Fibroblast of mammary gland (primary cell): ENCODE measurements at places on chromosomes 3 and 15.

DNA sequence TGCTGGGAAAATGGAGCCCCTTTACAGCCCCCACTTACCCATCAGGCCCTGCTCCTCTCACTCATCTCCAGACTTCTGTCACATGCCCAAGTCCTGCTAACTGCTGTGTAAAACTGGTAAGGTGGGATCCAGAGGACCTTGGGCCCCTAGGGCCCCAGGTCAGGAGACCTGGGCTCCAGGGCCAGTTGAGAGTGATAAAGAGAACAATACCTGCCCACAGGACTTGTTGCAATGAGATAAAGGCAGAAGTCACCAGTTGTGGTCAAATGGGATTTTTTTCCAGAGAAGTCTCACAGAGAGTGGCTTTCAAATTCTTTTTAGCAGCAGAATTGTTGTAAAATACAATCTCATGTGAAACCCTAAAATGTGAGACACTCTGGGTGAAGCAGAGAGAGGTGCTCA, 753 bp downstream of the FURIN start:
- DNase-seq, result no peak

DNA sequence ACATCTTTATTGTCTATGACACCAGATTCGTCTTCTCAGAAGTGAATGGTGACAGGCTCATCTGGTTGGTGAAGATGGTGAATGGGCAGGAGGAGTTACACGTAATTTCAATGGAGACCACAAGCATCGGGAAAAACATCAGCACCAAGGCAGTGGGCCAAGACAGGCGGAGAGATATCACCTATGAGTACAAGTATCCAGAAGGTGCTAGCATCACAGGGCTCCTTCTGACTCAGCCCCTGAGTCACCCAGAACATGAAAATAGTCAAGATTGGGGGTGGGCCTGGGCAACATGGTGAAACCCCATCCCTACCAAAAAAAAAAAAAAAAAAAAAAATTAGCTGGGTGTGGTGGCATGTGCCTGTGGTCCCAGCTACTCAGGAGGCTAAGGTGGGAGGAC, 32.6 kb downstream of the TGM4 start:
- peak; percentile 71 for DNase-seq

DNA sequence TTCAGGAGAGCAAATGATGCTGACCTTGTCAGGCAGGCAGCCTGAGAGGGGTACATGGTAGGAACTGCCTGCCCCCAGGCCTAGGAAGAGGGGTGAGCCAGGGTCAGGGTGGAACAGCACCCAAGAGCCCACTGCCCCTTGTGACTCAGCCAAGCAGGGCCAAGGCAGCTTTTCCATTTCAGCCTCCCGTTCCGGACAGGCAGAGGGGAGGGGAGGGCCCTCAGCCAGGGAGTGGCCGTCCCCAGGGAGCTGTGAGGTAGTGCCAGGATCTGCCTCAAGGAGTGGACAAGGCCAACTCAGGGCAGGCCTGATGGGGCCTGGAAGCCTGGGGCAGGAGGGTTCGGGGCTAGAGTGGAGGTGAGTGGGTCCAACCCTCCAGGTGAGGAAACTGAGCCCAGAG, 5.1 kb upstream of the ANKRD63 start:
- DNase-seq, result no peak

DNA sequence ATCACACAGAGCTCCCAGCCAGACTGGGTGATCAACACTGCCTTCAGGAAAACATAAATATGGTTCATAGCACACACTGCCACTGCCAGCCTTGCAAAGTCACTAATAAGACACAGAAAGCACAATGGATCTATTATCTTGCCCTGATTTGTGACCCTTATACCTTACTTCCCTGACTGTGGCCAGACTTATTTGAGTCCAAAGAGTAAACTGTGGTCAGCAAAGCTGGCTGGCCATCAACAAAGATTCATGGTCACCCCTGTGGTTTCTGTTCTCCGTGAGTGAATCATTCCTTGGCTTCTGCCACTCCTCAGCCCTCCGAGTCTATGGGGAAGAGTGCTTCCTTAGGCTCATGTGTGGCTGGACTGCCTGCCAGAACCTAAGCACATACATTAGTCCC, 437.7 kb downstream of the RAP2B start:
- peak; percentile 94 for DNase-seq

DNA sequence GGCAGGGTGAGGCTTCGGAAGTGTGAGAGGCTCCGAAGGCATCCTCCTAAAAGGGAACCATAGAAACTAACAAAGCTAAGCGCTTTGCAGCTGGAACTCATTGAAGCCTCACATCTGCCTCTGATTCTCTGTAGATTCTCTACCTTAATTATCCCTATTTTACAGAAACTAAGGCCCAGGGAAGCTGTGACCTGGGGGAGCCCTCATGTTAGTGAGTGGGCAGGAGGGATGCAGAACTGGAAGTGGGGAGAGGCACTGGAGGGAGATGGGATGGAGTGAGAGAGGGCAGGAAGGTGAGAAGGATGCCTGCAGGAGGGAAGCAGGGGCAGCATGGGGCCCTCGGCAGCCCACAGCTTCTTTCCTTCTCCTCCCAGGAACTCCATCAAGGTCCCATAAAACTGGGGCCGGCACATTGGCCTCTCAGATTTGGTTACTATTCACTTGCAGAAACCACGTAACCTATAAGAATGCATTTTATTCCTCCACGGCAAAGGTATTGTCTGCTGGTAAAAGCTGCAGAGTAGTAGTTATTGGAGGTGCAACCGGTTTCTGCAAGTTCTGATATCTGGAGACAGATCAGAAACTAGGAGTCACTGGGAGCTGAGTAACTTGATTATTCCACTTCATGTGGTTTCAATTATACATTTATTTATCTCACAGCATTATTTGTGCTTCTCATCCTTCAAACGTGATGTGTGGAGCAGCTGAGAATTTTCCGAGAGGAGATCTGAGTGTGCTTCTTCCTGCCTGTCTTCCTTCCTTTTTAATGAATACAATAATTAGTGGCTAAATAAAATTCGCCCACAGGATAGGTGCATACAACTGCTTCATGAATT, 24.0 kb upstream of the CHCHD6 start:
- DNase-seq, result peak; percentile 38

GRCh38 chr3:141845407-141846049, 30.9 kb upstream of the ATP1B3 start:
- no peak for DNase-seq

DNA sequence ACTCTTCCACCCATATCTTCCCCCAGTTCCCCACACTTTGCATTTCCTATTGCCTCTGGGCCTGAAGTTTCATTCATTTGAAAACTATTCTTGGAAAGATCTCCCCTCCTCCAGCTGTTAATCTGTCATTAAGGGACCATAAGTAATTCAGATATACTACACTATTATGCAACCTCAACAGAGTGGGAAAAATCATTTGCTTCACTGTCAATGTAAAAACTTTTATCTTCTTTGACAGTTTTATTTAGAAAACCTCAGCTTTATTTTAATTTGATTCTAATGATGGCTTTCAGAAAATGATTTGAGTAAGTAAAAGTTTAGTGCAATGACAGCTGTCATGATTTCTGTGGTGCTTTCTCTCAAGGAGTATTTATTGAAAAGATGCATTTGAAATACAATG, 435.3 kb upstream of the KCNMB2 start:
- no peak for DNase-seq

DNA sequence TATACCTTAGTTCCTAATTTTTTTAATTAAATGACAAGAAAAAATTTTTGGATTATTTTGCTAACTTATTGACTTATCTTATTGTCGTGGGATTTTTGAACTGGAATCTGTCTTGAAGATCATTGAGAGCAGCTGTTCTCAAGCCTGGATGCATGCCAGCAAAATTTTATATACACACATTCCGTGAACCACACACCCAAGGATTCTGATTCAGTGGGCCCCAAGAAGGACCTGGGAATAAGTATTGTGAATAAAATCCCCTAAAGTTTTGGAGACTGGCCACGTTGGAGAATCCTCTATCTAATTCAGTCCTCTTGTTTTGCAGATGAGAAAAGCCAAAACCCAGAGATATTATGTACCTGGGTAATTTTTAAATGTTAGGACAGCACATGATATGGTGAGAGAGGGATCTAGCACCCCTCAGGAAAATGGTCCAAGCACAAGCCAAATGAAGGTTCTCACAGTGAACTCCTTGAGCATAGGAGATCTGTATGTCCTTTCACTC, 55.2 kb downstream of the UNC13C start:
- DNase-seq, result no peak

DNA sequence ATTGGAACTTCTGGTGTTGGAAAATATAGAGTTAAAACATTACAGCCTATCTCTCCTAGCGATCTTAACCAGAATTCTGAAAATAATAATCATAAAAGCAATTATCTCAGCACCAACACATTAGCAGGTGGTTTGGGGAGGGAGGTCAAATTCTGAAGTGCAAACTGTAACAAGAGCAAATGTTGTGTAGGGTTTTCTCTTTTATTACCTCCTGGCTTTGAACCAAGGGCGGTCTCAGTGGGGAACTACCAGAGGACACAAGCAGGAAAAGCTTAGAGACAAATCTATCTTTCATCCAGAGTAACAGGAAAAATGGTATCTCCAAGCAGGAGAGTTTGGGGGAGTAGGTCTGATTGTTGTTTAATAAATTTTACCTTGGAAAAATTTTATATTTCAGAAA, 5.5 kb upstream of the ARRDC4 start:
- no peak for DNase-seq

- DNase-seq, result peak; percentile 8
Measured at GRCh38 chr3:63069806-63070475, 194.7 kb upstream of the CADPS start.

DNA sequence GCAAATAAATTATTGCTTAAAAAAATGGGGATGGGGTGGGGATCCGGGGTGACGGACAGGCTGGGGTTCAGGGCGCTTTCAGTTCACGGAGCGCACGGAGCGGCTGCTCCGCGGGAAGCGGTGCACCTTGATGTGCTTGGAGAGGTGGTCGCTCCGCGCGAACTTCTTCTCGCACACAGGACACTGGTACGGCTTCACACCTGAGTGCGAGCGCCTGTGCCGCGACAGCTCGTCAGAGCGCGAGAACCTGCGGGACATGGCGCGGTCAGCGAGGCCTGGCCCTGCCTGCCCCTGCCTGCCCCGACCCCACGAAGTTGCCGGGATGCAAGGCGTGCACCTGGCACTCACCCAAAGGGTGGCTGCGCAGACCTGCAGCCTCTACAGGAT, 13.6 kb downstream of the KLF15 start:
- no peak for DNase-seq

DNA sequence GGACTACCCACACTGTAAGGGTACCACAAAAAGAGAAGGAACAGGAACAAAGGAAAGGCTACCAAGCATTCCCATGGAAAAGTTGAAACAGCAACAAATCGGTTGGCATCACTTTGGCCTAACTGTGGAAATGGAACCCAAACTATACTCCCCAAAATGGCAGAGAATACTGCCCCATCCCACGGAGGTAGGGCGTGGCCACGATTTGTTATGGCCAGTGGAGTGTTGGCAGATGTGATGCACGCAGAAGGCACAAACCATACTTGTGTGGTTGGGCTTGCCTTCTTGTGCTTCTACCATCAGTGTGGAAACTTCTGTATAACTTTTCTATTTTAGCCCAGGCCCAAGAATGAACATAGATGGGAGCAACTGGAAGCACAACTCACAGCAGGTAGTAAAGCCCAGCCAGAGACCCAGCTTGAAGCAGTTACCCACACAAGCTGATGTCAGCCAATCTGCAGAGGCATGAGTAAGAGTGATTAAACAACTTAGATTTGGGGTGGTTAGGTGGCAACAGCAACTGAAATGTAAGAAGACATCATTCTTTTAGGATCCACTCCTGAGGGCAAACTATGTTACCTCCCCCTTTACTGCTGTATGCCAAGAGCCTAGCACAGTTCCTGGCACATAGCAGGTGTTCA, 64.1 kb downstream of the BTD start:
- peak; percentile 40 for DNase-seq

DNA sequence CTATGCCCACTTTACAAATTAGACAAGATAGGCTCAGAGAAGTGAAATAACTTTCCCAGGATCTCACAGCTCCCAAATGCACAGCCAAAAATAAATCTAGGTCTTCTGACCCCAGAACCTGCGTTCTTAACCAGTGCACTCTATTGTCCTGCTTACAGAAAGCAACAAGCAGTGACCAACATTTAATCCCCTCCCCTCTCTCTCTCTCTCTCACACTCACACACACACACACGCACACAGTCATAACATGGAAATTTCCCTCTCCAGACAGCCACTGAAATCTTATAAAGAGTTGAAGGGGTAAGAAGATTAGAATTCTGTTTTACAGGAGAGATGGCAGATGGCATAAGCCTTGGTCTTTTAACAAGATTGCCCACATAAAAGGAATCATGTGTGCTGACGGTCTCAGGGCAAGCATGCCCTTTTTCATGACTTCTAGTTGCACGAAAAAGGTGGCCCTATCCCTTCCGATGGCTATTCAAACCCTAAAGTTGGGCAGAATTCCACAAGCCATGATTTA, 29.4 kb downstream of the EOGT start:
- DNase-seq, result no peak

DNA sequence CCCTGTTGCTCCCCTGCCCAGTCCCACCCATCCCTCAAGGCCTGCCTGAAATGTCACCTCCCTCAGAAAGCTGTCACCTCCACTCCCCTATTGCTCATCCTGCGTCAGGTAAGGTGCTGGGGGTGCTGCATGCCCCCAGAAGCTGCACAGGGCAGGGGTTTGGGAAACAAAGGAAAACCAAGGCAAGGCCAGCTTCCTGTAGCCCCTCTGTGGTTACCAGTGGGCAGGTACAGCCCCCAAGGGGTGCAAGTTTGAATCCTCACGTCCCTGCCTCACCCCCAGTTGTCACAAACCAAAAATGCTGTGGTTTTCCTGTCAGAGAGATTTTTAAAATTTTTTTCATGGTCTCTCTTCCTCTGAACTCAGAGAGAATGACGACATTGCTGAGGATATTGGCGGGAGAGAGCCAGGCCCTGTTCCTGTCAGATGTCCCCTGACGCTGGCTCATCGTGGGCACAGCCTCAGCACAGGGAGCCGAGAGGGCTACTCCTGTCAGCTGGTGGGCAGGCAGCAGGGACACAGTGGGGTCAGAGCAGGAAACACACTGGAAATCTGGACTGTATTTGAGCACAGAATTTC, 27.0 kb downstream of the PSTPIP1 start:
- DNase-seq, result peak; percentile 47

- no peak for DNase-seq
Measured at GRCh38 chr3:170862618-170863374, 7.2 kb downstream of the RPL22L1 start.

DNA sequence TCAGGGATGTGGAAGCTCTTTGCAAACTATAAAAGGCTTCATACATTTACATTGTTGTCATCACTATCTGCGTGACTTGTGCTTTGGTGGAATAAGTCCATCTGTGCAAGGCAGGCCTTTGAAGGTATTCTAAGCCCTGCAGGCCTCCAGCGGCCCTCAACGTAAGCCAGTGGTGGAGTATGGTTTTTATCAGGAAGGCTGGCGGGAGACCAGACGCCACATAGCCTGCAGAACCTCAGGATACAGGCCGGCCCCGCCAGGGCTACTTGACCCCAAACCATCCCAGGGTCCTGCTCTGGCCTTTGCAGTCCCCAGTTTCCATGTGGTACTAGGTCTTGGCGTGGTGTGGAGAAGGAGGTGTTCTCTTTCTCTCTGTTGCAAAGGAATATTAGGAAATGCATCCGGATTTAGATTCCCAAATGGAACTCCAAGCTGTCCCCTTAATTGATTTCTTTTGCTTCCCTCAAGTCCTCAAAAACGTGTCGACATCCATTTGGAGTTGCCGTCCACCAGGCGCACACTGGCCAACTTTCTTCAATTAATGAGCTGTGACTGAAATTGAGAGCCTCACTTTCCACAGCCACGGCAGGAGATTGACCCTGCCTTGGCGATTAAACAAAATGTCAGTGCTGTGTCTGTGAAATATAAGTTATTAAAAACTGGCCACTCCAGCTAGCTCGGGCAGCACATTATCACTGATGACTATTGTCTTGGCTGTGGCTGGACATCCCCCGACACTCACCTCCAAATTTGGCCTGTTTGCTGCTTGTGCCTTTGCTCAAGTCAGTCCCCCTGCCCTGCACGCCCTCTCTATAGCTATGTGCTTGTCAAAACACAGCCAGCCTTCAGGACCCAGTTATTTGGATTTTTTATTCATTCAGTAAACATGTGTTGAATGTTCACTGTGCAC, 239.8 kb upstream of the TLE3 start:
- no peak for DNase-seq
